Stimulated activated CD8-positive, alpha-beta memory T cell treated with anti-CD3 and anti-CD28 coated beads, Interleukin-2, amount 100 ng/mL, for 48 hours (primary cell): ENCODE measurements at places on chromosomes 4 and X.

- no peak for DNase-seq
Observed at GRCh38 chr4:86917212-86918039, 17.4 kb upstream of the AFF1 start.

DNA sequence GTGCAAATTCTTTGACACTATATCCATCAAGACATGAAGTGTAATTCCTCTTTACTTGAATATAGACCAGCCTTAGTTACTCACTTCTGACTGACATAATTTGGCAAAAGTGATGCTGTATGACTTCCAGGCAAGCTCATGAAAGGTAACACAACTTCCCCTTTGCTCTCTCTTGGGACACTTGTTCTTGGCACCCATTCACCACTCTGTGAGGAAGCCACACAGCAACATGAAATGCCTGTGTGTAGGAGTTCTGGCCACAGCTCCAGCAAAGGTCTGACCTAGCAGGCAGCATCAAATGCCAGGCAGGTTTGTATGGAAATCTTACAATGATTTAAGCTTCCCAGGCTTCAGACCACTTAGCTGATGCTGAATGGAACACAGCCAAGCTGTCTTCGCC is 280.3 kb downstream of the PDHA2 start:
- no peak for DNase-seq

GRCh38 chrX:38326086-38326485 is 1.2 kb downstream of the RPGR start:
- DNase-seq, result no peak

- no peak for DNase-seq
Observed at GRCh38 chr4:52833941-52834525, 28.1 kb upstream of the RASL11B start.
